ENCODE measurements at places on chromosomes 4 and X.

- DNase-seq: no peak
These were observed 39.4 kb upstream of the GPC3 start for GRCh38 chrX:134024686-134025377.

DNA sequence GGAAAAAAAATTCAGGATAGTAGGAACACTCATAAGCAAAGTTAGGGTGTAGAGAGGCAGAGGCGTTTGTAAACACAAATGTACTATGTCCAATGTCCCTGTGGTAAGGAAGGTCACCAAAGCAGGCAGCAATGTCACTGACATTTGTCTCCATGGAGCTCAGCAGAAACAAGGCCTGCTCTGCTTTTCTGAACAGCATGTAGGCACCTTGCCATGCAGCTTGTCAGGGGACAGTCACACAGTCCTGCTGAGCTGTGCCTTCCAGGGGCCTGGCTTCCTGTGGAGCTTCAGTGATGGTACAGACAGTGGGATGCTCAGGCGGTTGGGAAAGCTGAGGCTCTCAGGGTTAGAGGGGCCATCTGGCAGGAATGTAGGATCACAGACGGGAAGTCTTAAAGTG lies 74.5 kb upstream of the HS3ST1 start:
- no peak for DNase-seq

DNA sequence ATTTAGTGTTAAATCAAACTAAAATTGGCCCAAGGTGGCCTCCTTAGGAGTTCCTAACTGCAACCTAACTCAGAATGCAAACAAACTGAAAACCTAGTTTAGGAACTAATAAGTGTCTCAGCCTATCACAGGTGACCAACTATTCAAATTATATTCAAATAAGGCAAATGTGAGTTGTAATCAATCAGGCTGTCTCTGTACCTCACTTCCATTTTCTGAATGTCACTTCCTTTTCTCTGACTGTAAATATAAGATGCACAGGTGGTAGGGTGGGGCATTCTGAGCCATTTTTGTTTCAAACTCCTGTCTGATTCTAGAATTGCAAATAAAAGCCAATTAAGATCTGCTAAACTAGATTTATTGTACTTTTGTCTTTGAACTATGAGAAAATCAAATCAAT lies 401.5 kb downstream of the PPP3CA start:
- DNase-seq: no peak

DNA sequence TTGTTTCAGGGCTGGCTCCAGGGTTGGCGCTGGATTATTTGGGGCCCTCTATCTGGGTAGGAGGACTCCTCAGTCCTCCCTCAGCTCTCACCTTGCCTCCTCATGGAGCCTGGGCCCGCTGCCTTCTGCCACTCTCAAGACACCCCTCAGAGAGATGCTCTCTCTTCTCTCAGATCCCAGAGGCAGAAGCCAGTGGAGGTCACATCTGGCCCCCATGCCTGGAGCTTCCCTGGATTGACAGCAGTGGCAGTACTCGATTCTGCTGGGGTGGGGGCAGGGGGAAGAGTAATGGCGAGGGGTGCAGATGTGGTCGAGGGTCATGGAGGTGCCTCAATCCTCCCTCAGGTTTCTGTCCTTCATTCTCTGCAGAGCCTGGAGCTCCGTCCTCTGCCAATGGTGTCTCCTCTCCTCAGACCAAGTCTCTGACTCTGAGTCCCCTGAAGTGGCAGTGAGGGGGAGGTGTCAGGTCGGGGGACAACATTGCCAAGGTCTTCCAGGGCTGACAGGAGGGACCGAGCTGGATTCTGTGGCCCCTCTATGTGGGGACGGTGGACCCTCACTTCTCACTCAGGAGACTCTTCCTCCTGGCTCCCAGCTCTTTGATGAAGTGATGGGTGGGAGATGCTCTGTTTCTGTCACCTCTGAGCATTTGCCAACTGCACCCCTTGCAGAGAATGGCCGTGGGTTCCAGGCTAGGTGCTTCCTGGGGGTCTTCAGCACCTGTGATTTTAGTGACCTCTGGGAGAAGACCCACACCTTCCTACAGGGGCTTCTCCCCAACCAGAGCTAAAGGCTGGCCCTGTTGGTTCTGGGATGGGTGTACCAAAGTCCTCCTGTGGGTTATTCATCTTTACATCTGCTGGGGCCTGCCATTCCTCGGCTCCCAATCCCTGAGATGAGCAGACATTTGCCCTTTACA lies 10.9 kb upstream of the HSFX1 start:
- DNase-seq: no peak

DNA sequence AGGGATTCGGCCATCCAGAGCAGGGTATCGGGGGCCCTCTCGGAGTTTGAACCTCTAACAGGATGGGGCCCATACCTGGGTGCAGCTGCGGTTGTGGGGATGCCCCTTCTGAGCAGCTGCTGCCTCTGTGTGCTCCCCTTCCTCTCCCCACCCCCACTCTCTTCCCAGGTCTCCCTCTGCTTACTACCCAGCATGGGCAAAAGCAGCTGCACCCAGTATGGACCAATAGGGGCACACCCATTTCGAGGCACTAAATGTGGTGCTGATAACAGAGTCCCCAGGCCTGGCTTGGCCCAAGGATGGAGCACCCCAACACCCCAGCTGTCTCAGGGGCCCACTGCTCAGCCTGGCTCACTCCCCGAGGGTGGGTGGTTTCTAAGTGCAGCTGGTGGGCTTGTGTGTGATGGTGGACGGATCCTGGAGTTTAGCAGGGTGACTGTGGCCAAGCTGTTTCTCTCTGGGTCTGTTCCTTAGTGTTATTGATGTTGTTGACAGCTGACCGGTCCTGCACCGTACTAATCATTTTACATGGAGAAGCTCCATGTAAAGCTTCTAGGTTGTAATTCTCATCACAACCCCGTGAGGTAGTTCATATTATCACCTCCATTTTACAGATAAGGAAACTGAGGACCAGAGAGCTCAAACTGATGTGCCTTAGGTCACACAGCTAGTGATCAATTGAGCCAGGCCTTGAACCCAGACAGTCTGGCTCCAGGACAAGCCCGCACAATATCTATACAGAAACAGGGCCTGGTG lies 13.1 kb upstream of the KIAA0232 start:
- no peak for DNase-seq

DNA sequence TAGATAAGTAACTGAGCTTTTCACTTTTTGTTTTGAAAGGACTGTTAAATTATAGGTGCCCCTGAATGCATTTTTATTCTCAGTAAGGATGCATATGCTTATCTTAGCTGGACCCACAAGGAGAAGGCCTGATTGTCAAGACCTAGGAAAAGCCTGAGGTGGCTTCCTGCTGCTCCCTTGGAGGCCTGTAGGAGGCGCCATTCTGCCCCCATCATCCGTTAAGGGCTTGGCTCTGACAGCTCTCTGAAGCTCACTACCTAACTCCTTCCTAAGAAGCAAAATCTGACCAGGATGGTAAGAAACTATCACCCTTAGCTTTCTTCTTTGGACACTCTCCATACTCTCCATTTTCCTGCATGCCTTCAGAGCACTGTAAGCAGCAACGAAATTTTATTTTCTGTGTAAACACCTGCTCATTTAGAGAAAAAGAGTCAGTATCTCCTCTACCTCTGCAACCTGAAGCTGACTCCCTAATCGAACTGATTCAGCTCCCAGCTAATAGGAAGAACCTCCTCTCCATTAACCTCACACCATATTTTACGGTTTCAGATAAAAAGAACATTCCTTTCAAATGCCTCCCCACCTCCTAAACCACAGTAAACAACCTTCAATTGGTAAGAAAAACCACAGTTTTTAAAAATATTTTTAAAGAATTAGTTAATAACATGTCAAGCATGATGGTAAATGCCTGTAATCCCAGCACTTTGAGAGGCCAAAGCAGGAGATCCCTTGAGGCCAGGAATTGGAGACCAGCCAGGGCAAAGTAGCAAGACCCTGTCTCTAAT lies 73.4 kb upstream of the EDNRA start:
- no peak for DNase-seq

- no peak for DNase-seq
These were observed 226.8 kb downstream of the COL25A1 start for GRCh38 chr4:109075621-109076020.

- no peak for DNase-seq
These were observed 8.5 kb downstream of the UGT2B7 start for GRCh38 chr4:69104719-69105275.

DNA sequence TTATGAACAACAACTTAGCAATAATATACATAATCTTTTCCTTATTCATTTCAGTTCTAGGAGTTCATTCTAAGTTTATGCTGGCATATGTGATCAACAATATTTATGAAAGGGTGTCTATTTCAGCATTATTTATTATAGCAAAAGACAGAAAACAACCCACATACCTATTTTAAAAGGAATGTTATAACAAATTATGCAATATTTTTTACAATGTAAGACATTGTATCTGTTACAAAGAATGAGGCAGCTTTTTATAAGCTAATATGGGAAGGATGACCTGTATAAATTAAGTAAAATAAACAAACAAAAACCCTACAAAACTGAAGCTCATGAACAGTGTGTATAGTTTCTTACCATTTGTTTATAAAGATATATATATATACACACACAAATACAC lies 42.7 kb downstream of the AGTR2 start:
- no peak for DNase-seq
